ENCODE measurements at places on chromosomes 2 and 18.

GRCh38 chr2:191302459-191303139 lies 57.4 kb downstream of the MYO1B start:
- DNase-seq, result no peak

DNA sequence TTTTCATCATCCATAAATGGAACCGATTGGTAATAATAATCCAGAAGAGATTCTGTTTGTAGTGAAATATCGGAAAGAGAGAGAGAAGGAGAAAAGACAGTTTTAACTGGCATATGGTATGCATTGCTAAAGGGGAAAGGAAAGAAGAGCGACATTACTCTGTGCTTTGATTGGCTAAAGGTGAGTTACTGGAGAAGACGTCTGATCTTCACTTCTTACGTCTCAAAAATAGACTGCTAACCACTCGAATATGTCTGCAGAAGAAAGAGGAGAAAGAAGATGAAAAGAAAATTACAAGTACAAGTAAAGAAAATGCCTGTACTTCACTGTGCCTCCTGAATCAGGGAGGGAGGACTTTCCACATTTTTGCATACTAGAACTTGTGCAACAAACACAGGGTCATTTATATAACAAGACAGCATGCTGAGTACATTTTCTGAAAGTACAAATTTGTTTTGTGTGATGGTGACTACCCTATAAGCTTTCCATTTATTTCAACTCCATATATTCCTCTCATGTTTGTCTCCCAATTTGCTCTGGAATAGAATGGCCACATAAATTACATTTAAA lies 787.2 kb downstream of the RNF144A start:
- DNase-seq, result no peak

- no peak for DNase-seq
Observed at GRCh38 chr18:80075940-80076339, 33.1 kb upstream of the ADNP2 start.

- no peak for DNase-seq
Observed at GRCh38 chr18:24170360-24170759, 31.5 kb downstream of the CABYR start.

DNA sequence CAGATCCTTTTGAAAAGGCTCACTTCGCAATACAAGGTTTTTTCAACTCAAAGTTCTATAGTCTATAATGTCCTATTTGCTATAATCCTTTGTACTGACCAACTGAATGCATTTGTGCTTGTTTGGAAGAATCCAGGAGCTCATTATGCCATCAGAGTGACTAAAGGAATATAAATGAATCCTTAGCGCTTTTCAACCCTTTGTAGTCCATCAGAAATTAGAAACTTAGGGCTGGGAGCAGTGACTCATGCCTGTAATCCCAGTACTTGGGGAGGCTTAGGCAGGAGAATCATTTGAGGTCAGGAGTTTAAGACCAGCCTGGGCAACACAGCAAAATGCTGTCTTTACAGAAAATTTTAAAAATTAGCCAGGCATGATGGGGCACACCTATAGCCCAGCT lies 330.2 kb upstream of the CHAC2 start:
- no peak for DNase-seq

DNA sequence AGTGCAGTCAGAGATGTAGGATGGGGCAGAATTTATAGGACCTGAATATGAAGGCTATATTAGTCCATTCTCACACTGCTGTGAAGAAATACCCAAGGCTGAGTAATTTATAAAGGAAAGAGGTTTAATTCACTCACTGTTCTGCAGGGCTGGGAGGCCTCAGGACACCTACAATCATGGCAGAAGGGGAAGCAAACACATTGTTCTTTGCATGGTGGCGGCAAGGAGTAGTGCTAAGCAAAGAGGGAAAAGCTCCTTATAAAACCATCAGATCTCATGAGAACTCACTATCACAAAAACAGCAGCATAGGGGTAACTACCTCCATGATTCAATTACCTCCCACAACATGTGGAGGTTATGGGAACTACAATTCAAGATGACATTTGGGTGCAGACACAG lies 76.8 kb upstream of the MSTN start:
- no peak for DNase-seq

DNA sequence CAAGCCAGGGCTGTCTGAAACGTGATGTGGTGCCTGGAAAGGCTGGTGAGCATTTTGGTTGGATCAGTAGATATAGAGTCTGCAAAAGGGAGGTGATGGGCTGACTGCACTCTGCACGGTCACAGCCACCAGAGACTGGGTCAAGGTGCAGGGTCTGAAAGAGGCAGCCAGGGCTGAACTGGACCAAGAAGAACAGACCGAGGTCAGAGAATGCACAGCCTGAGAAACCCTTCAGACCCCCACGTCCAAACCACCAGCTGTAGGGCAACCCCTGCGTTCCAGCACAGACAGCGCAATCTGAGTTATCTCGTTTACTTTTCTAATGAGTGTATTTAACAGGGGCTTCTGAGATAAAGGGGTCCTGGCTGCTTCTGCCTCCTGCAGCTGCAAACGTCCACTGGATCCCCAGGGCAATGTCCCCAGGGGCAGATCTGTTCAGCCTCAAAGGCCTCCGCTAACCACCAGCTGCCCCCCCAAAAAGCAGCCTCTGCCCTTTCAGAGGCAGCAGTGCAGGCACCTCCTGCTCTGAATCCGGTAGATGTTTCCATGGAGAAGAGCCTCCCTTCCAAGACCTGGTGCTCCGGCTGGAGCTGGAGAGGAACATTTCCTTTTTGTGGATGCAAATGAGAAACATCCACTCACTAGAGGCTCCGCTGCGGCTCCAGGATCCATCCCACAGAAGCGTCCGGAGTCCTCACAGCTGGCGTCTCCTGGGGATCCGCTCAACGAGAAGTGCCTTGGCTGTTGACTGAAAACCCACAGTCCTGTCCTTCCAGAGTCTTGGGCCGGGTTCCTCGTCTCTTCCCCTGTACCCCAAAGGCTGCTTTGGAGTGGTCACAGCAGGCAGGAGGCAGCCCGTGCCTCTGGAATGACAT lies 970 bp upstream of the KCNG2 start:
- DNase-seq, result no peak

- no peak for DNase-seq
Observed at GRCh38 chr2:169782513-169782912, 16.2 kb upstream of the SSB start.

DNA sequence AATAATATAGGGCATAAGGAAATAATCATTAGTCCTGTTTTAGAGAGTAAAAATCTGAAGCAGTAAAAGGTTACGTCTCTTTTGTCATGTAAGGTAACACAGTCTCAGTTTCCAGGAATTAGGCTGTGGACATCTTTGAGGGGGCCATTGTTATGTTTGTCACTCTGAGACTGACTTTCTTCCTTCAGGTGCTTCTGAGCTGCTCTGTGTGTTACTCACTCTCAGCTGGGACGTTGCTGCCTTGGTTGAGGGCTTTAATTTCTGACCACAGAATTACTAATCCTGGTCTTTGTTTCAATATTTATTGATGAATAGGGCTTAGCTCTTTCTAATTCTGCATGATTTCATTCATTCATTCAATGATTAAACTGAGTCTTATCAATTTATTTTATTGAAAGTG lies 55.9 kb upstream of the SLC38A11 start:
- no peak for DNase-seq

GRCh38 chr2:98219152-98219551 lies 127.1 kb upstream of the CNGA3 start:
- no peak for DNase-seq

DNA sequence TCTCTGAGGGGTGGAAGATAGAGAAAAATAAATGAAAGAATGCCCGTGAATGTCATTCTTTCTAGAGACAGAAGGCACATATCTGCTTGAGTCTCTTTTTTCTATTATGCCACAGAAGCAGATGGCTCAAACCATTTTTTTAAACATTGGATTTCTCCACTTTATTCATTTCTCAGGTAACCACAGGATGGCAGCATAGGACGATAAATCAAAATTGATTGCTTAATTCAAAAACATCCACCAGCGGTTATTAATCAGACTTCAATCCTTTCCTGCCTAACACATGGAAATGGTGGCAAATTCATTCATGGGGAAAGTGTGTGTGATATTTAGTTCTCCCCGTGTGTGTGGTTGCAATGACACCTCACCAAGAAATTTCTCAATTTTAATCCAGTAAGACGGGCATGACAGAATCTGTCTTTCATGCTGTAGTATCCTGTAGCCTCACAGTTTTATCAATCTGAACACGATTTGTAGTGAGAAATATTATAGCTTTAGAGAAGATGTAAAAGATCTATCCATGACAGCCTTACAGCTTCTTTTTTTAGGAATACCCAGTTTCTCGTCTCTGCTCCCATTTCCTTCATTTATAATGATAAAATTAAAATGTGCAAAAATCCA lies 72.2 kb downstream of the DSC3 start:
- no peak for DNase-seq

Data from esophagus squamous epithelium (tissue), 5 donors.